ENCODE measurements at places on chromosomes 7 and 10. TPM values are rescaled to one million over a fixed set of nuclear protein-coding genes. Genes with fewer than 3 reads are reported as not detected.

The TNRC18 gene
- 77.8 TPM for total RNA-seq

The YWHAG gene
- total RNA-seq, result 351 TPM

The SPDYE2 gene
- not detected for total RNA-seq

The CDK13 gene
- total RNA-seq, result 43.7 TPM

GRCh38 chr7:159104188-159104920 lies 40.3 kb downstream of the VIPR2 start:
- H3K4me1 ChIP-seq, result no peaks in the 10 kb centered on the region
- no peak overlapping the region for H3K4me3 ChIP-seq
- H3K27me3 ChIP-seq, result no peaks in the 10 kb centered on the region
- no peak overlapping the region for H3K27ac ChIP-seq
- no peaks in the 10 kb centered on the region for H3K36me3 ChIP-seq

- H3K36me3 ChIP-seq, result no peaks in the 10 kb centered on the region
- no peaks in the 10 kb centered on the region for H3K4me1 ChIP-seq
- DNase-seq, result no peak
- peaks cover 7% of the 10 kb centered on the region for H3K27me3 ChIP-seq
- H3K27ac ChIP-seq, result no peak overlapping the region
- H3K4me3 ChIP-seq, result no peak overlapping the region
These were observed 289.3 kb upstream of the PODXL start for GRCh38 chr7:131845573-131846314.

All from astrocyte (in vitro differentiated cells and primary cell).